ENCODE measurements at places on chromosomes 3 and 15.

GRCh38 chr3:33211444-33211843 lies 7.2 kb downstream of the SUSD5 start:
- DNase-seq, result no peak

- no peak for DNase-seq
Observed at GRCh38 chr15:23890218-23890617, 203.1 kb upstream of the NDN start.

DNA sequence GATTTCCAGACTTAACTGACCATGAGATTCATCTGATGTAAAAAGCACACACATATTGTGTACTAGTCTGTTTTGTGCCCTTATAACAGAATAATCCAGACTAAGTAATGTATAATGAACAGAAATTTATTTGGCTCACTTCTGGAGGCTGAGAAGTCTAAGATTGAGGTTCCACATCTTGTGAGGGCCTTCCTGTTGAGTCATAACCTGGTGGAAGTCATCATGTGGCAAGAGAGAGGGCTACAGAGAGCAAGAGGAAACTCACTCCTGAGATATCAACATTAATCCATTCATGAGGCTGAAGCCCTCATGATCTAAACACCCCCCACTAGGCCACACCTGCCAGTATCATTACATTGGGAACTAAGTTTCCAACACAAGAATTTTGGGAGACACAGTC lies 977.6 kb downstream of the MCTP2 start:
- no peak for DNase-seq

GRCh38 chr3:27590437-27591298 lies 106.5 kb upstream of the SLC4A7 start:
- no peak for DNase-seq

- no peak for DNase-seq
Observed at GRCh38 chr3:70882104-70882503, 569.7 kb upstream of the MDFIC2 start.
